ENCODE measurements at places on chromosomes 7 and 10.

GRCh38 chr10:63125459-63125858 is 7.7 kb upstream of the NRBF2 start:
- no peak for DNase-seq

DNA sequence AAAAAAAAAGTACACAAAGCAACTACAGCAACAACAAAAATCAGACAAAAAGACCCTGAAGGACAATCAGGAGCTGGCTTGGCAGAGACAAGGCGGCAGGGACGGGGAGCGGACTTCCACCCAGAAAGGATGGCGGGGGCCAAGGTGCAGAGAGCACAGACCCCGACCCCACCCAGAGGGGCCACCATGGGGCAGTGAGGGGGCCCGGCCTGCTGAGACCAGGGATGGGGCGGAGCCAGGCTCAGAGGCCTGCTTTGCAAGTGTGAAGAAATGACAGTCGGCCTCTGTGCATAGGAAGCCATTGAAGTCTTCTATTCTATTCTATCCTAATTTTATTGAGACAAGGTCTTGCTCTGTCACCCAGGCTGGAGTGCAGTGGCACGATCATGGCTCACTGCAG is 82.0 kb downstream of the ELFN1 start:
- DNase-seq = no peak

- DNase-seq = no peak
These were observed 128.4 kb upstream of the PHYHIPL start for GRCh38 chr10:59047957-59048618.

GRCh38 chr10:103599907-103600306 is 106.4 kb downstream of the NEURL1 start:
- no peak for DNase-seq

GRCh38 chr10:72455889-72456595 is 101.3 kb upstream of the DNAJB12 start:
- DNase-seq = no peak

- no peak for DNase-seq
These were observed 5.3 kb downstream of the CLDN15 start for GRCh38 chr7:101232141-101232850.

DNA sequence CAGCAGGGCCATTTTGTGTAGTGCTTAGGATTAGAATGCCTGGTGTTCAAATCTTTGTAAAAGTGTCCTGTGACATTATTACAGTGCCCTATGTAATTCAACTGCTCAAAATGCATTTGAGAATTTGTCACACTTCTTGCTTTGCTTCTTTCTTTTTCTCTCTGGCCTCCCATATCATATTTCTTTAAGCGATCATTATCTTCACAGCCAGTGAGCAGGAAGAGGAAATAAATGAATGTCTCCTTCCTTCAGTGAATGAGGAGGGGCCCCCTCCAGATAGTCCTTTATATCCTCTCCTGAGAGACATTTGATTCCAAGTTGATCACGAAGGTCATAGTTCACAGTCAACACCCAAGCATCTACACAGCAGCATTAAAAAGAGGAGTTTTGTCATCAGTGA is 425.1 kb upstream of the NPVF start:
- DNase-seq = no peak

- no peak for DNase-seq
These were observed 139.7 kb downstream of the ATE1 start for GRCh38 chr10:121788115-121788514.

DNA sequence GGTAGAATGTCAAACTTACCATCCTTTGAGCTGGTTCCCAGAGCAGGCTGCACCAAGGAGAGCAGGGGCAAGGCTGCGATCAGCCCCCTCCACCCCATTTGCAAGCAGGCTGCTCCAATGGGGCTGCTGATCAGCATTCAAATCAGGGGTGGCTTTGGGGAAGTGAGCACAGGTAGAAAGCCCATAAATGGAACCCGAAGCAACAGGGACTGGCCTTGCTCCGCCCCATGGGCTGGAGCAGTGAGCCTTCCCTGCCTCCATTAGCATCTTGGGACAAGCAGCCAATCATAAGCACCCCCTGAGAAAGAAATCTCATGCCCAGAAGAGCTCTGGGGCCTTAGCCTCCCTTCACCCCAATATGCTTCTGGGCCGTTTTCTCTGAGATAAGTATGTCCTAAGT is 4.0 kb upstream of the PKD1L1 start:
- DNase-seq = no peak

DNA sequence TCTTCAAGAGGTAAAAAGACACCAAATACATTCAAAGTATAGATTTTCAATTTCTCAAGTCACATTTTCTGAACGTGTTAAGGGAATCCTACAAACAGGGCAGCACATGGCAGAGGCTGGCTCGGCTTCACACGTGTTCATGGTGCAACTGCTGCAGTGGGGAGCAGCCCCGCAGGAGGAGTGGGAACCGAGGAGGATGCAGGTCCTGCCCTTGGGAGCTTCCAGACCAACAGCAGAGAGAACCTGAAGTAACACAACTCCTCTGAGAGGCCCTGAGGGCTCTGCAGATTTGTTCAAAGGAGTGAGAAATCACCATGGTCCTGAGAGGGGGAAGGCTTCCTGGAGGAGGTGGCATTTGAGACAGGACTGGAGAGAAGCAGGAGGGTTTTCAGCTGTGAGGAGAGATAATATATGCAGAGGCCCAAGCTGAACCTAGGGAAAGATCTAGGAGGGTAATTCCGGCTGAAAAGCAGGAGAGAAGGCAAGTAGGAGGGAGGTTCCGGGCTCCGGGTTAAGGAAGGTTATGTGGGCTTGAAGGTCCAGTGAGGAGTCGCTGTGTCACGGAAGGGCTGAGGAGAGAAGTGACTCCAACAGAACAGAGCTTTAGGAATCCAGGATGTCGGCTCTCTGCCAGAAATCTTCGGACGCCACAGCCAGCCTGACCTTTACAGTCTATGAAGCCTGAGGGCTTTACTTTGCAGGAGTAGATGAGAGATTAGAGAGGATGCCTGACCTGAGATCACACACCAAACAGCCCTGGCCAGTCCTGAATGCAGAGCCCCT is 77.5 kb downstream of the GPR26 start:
- peak; percentile 19 for DNase-seq

GRCh38 chr10:79938728-79939406 is 10.0 kb downstream of the SFTPD start:
- no peak for DNase-seq

Data from AG09319 (cell line).